ENCODE measurements at places on chromosomes 5 and 9. TPM values are rescaled to one million over a fixed set of nuclear protein-coding genes. Genes with fewer than 3 reads are reported as not detected.

Gene LHX6
- not detected for total RNA-seq

Gene ABO
- total RNA-seq, result not detected

Gene TMCO6
- 12.5 TPM for total RNA-seq

Gene ARL14EPL
- not detected for total RNA-seq

Gene QSOX2
- total RNA-seq, result 12.2 TPM

Gene GRM6
- not detected for total RNA-seq

Gene PCDHA1
- total RNA-seq, result not detected

Gene GABRP
- total RNA-seq, result not detected

Gene GPBP1
- total RNA-seq, result 49.5 TPM

Gene GABRB2
- not detected for total RNA-seq

Gene IGIP
- total RNA-seq, result 11.9 TPM

Gene LRRC70
- 0.50 TPM for total RNA-seq

Gene RELL2
- 2.2 TPM for total RNA-seq

Gene GLT6D1
- total RNA-seq, result not detected

Gene TMEM232
- 7.6 TPM for total RNA-seq

Gene PRRT1B
- total RNA-seq, result not detected

Gene SPATA31D4
- total RNA-seq, result not detected

Gene FOXD4
- total RNA-seq, result 0.17 TPM

Gene SPINK1
- not detected for total RNA-seq

Gene WDR38
- total RNA-seq, result not detected

Gene ANGPTL2
- total RNA-seq, result 184 TPM

Gene ADCY2
- 0.15 TPM for total RNA-seq

Gene SLC34A1
- total RNA-seq, result not detected

Gene LCN12
- total RNA-seq, result not detected

Gene PLPP7
- total RNA-seq, result 9.3 TPM

Gene F12
- total RNA-seq, result not detected

Gene ANXA2R
- total RNA-seq, result 1.7 TPM

Gene PIP5K1B
- not detected for total RNA-seq

Gene PCDHGA10
- 14.7 TPM for total RNA-seq

Gene CKMT2
- 11.2 TPM for total RNA-seq

Gene SPATA31D1
- total RNA-seq, result not detected

Gene CPLANE1
- total RNA-seq, result 27.6 TPM

Gene PCDHGC5
- total RNA-seq, result 8.1 TPM

Gene PCDHB4
- total RNA-seq, result 0.17 TPM

Gene HRCT1
- total RNA-seq, result 0.83 TPM

Gene TUSC1
- 7.4 TPM for total RNA-seq

Gene LMNB1
- 73.0 TPM for total RNA-seq

Gene FAXDC2
- 14.9 TPM for total RNA-seq

Gene RORB
- total RNA-seq, result 0.87 TPM

Gene ZNF483
- 1.8 TPM for total RNA-seq

Gene DMRTA1
- total RNA-seq, result 1.2 TPM

Gene GABRA6
- not detected for total RNA-seq
